ENCODE measurements at places on chromosomes 16 and 17. TPM values are rescaled to one million over a fixed set of nuclear protein-coding genes. Genes with fewer than 3 reads are reported as not detected.

Gene BCL6B
- total RNA-seq, result 9.7 TPM

Gene RUNDC3A
- total RNA-seq, result not detected

Gene USP43
- total RNA-seq, result 0.40 TPM

Gene HEXIM2
- total RNA-seq, result 3.0 TPM

Gene SLFN14
- total RNA-seq, result not detected

Gene CCL4
- 1.5 TPM for total RNA-seq

Gene ARL6IP1
- 68.7 TPM for total RNA-seq

Gene MYH11
- 447 TPM for total RNA-seq

Gene MYOCD
- total RNA-seq, result 3.3 TPM

Gene KCNG4
- total RNA-seq, result not detected

Gene CCL2
- total RNA-seq, result 5.0 TPM

Gene ABCC11
- total RNA-seq, result 0.48 TPM

Gene TMEM204
- total RNA-seq, result 45.3 TPM

Gene SYT17
- total RNA-seq, result 0.29 TPM

Gene WFIKKN1
- total RNA-seq, result 1.4 TPM

Gene FNDC8
- not detected for total RNA-seq

Gene MT1A
- not detected for total RNA-seq

Gene SECTM1
- total RNA-seq, result 3.5 TPM

Measured in uterus (tissue), 4 donors.